ENCODE measurements at places on chromosomes 7 and 10.

- no peak for DNase-seq
Measured at GRCh38 chr10:54854389-54854788, 53.4 kb upstream of the PCDH15 start.

DNA sequence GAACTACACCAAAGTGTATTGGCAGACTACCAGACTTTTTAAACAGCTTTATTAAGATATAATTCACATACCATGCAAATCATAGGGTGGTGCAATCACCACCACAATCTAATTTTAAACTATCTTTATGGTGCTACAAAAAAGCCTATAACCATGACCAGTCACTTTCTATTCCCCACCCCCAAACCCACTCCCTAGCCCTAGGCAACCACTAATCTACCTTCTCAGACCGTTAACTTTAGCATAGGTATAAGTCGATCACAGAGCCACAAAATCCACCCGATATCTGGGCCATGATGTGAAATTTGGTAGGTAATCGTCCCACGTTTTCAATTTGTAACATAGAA lies 536 bp upstream of the POM121 start:
- DNase-seq: no peak

DNA sequence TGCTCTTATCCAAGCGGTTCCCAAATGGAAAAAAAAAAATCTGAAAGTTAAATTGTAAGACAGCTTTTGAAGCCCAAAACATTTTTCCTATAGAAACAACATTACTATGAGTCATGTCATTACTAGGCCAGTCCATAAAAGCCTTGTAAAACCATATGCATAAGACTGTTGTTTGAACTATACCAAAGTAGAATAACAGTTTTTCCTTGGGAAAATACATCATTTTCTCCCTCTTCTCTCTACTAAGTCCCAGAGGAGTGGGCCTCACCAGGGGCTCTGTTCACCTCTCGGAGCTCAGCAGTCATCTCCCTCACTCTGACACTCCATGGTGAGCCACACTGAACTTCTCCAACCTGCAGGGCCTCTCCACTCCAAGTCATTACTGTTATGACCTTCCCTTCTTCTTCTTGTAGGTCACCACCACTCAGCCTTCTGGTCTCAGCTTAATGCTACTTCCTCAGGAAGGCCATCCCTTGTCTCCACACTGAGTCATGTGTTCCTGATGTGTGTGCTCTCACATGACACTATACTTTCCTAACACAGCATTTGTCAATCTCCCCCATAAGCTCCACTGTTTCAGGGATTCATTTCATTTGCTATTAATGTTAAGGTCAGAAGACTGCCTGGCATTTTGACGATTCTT lies 32.5 kb downstream of the ZNF438 start:
- no peak for DNase-seq

GRCh38 chr10:85927952-85928665 lies 438.5 kb downstream of the GRID1 start:
- no peak for DNase-seq

GRCh38 chr10:117165538-117166417 lies 27.7 kb upstream of the VAX1 start:
- DNase-seq: no peak

GRCh38 chr10:30832749-30833627 lies 198.7 kb downstream of the ZNF438 start:
- DNase-seq: no peak

GRCh38 chr10:53209944-53210611 lies 437.5 kb upstream of the MBL2 start:
- DNase-seq: no peak

DNA sequence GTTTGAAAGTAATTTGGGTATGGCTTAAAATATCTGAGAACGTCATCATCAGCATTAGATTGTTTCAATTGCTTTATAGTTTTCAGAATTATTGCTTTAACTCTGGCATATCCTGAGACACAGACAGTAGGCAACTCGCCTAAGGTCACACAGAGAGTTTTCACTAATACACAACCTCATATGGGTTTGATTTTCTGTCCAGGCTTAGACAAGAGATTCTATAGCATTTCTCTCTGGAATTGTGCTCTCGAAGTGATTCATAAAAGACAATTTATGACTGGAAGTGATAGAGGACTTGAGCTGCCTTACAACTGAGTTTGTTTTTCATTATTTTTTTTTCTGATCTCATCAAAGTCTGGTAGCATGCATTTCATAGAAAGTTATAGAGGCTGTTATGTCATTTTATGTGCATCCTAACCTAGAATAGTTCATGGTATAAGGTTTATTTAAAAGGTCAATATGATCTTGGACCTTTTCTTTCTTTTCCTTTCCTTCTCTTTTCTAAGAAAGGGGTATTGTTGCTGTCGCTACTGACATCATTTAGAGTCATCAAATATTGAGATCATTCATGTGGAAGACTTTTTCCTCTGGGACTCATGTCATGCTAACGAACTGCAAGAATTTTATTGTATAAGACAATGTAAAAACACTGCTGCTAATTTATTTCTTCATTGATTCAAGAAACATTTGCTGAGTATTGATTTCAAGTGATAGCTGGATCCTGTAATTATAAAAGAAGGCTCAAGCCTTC lies 278.2 kb downstream of the PLXDC2 start:
- DNase-seq: no peak

DNA sequence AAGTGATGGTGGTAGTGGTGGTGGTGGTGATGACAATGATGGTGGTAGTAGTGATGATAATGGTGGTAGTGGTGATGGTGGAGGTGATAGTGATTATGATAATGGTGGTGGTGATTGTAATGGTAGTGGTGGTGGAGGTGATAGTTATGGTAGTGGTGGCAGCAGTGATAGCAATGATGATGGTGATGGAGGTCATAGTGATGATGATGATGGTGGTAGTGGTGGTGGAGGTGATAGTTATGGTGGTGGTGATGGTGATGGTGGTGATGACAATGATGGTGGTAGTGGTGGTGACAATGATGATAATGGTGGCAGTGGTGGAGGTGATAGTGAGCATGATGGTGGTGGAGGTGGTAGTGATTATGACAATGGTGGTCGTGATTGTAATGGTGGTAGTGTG lies 191.7 kb upstream of the RNF32 start:
- DNase-seq: no peak

- DNase-seq: no peak
Measured at GRCh38 chr10:130810856-130811255, 500.7 kb downstream of the TCERG1L start.

GRCh38 chr7:142012825-142013511 lies 17.3 kb downstream of the MGAM start:
- no peak for DNase-seq

- DNase-seq: no peak
Measured at GRCh38 chr7:18468795-18469194, 26.8 kb upstream of the HDAC9 start.

DNA sequence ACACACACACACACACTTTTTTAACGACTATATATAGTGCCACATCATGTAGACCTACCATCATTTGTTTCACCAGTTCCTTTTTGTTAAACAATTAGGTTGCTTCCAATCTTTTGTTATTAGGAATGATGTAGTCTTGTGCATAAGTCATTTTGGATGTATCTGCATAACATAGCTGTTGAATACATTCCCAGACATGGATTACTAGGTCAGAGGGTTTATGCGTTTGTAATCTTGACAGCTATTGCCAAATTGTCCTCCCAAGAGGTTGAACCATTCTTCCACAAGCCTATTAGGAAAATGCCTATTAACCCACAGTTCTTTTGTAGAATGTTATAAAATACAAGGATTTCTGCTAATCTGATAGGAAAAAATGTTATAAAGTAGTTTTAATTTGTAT lies 87.3 kb downstream of the PALS2 start:
- no peak for DNase-seq

- DNase-seq: no peak
Measured at GRCh38 chr10:71737834-71738197, 18.2 kb upstream of the C10orf105 start.

GRCh38 chr7:13790611-13791010 lies 198.9 kb downstream of the ETV1 start:
- no peak for DNase-seq

- DNase-seq: no peak
Measured at GRCh38 chr10:101256387-101256786, 27.1 kb upstream of the LBX1 start.

- DNase-seq: no peak
Measured at GRCh38 chr7:148867596-148868377, 16.3 kb downstream of the EZH2 start.

DNA sequence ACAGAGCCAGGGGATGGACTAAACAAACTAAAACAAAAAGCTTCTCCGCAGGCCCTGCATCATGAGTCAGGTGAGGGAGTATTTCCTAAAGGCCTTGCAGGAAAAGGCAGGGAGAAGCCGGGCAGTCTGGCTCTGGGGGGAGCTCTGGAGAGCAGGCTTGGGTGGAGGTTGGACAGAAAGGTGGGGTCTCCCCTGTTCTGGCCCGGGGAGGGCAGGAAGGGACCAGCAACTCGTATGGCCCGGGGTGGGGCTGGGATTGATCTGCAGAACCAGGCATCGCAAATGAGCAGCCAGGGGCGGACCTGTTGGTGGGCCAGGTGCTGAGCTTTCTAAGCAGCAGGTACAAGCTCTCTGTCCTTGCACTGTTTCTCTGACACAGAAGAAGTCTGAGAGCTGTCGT lies 235.2 kb downstream of the TCERG1L start:
- no peak for DNase-seq

- DNase-seq: no peak
Measured at GRCh38 chr7:30862995-30863705, 48.5 kb upstream of the AQP1 start.

All from esophagus squamous epithelium (tissue), 5 donors.